ENCODE measurements at places on chromosomes 7 and 10.

- DNase-seq: no peak
Observed at GRCh38 chr7:88322151-88322550, 15.5 kb upstream of the STEAP4 start.

DNA sequence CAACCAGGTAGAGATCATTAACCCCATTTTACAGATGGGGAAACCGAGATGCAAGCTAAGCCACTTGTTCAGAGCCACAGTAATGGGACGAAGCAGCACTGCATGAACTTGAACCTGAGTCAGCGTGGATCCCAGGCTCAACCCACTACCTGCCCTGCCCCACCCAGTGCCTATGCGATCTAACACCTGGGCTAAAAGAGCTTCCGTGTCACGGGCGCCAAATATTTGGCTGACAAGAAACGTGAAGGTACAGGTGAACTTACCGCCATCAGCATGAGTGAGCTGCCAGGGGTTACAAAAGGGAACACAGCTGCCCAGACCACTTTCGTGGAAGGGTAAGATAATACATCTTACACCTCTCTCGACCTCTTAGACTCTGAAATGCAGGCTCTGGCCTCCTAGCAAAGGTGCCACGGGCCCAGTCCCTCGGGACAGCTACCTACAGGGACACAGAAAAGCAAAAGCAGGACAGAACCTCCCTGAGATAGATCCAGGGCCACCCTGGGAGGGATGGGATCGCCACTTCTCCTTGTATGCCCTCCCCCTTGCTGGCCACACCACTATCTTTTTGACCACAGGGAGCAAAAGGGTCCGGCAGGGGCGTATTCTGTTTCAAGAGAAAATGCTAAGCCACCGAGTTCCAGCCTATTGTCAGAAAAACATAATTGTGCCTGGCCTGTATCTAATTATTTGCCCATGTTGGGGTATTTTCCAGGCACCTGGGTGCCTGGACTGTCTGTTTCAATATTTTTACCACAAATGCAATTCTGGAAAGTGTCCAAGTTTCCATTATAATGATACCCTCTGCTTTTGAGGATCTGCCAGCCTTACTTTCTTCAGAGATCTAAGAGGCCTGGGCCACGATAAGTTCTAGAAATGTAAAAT is 6.4 kb downstream of the CHST15 start:
- DNase-seq: no peak

GRCh38 chr7:30817371-30817767 is 46.2 kb downstream of the MINDY4 start:
- DNase-seq: no peak

- DNase-seq: no peak
Observed at GRCh38 chr10:77252380-77253146, 385.0 kb downstream of the KCNMA1 start.

- no peak for DNase-seq
Observed at GRCh38 chr7:54477083-54477482, 65.1 kb upstream of the VSTM2A start.

DNA sequence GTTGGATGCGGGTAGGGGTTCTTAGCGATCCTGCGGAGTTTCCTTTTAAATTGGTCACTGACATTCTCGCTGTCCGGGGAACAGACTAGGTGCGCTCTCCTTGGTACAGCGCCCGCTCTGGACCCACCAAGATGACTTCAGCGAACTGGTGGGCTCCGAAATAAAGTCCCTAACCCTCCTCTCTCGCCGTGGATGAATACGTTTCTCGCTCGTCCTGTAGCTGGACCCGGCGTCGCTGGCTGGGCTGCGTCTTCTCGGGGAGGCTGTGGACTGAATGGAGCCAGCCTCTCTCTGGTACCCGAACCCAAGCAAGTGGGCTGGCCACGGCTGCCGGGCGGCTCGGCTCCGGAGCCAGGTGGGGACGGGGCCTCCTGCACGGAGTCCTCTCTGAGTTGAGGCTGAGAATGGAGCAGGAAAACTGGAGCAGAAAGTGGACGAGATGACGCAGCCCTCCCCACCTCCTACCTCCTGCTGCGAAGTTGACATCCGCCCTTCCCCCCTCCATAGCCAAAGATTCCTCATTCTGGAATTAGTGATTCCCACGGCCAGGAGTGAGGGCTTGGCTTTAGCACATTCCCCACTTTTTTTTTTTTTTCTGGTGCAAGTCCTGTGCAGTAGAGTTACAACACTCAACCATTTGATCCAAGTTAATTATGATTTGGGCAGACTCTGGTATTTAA is 1.5 kb downstream of the UNC5B start:
- DNase-seq: no peak

DNA sequence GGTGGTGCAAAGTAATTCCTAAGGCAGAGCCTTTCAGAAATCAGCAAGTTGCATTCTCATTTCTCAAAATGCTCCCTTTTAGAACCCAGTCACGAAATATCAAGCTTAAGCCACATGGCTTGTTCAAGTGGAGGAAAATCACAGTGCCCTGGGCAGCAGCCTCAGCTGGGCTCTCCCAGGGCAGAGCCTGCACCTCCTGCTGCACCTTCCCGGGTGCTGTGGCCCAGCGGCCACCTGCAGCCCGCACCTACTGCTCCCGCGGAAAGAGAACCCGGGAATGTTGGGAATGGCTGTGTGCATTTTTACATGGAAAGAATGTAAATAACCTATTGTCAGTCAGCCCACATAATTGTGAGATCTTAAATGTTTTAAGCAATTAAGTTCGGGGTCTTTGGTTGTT is 396.5 kb upstream of the VSTM2A start:
- DNase-seq: no peak

DNA sequence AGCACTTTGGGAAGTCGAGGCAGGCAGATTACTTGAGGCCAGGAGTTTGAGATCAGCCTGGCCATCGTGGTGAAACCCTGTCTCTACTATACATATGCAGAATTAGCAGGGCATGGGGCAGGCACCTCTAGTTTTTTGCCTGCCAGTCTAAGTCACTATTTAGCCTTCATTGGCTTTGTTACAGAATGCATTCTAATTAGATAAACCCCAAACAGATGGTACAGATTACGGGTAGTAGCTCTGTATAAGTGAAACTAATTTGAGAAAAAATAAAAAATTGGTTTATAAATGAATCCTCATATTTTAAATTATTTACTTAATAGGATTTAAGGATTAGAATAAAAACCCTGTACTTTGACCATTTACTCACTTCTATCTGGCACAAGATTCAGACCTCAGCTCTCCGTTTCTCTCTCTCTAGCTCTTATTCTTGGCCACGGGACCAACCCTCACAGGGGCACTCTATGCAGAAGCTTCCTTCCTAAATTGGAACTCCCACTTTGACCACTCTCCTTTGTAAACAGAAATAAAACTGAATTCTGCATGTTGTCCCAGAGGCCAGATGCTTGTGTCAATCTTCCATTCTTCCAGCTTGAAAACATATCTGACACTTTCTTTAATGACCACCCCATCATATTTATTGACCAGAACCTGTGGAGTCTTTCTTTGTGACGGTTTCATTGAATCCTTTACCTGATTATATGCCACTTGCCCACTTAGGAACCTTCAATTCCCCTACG is 26.8 kb downstream of the BET1 start:
- DNase-seq: no peak

DNA sequence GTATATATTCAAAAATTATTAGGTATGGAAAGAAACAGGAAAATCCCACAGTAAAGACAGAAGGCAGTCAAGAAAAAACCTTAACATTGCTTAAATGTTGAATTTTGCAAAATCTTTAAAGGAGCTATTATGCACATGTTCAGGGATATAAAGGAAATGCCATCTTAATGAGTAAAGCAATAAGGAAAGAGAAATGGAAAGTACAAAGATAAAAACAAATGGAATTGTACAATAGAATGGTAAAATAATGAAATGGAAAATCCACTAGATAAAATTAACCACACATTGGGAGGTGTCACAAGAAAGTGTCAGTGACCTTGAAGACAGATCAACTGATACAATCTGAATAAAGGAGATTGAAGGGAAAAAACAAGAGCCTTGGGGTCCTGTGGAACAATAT is 82.0 kb downstream of the KIF20B start:
- DNase-seq: no peak

- DNase-seq: no peak
Observed at GRCh38 chr10:85946713-85947326, 419.8 kb downstream of the GRID1 start.

GRCh38 chr10:114519306-114519669 is 115.0 kb upstream of the AFAP1L2 start:
- no peak for DNase-seq

GRCh38 chr7:139360210-139360947 is 685 bp downstream of the LUC7L2 start:
- peak; percentile 95 for DNase-seq

- peak; percentile 68 for DNase-seq
Observed at GRCh38 chr10:96440361-96441292, 73.1 kb downstream of the TLL2 start.

- DNase-seq: no peak
Observed at GRCh38 chr10:36730316-36730715, 395.1 kb upstream of the ANKRD30A start.

- peak; percentile 49 for DNase-seq
Observed at GRCh38 chr7:54664235-54665228, 94.5 kb downstream of the SEC61G start.

DNA sequence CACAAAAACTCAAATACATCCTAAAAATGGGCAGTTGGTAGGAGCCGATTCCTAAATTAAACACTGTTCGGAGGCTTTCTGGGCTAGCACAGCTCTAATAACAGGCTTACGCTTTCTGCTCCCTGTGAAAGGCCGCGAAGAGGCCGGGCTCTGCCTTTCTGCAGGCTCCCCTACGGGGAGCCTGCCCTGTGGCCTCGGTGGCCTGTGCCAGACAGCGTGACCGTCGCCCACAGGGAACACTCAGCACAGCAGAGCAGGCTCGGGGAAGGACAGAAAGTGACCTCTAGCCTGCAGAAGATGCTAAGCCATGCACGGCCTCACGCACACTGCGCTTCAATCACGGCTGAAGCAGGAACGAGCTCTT is 64.2 kb downstream of the DIP2C start:
- DNase-seq: no peak

GRCh38 chr7:107850216-107850615 is 40.8 kb upstream of the DLD start:
- no peak for DNase-seq

- DNase-seq: no peak
Observed at GRCh38 chr10:124344931-124345330, 73.8 kb downstream of the OAT start.

GRCh38 chr7:153443032-153443701 is 609.0 kb upstream of the DPP6 start:
- peak; percentile 45 for DNase-seq

GRCh38 chr10:69741671-69742355 is 59.9 kb upstream of the COL13A1 start:
- no peak for DNase-seq

DNA sequence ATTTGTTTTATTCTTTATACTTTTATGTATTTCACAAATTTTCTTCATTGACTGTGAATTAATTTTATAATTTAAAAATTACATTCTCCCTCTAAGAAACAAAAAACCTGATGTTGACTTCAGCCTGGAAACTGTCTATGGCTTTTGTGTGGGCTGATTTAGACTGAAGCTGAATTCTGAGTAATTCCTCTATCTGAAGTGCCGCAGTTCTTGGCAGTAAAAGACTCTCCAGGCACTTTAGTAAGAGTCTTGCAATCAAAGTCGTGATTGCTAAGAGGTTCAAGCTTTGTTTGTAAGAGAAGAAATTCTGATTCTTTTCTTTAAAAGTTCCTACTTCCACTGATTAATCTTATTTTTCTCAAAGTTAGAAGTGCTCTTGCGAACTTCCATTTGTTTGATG is 3.4 kb upstream of the CEP41 start:
- DNase-seq: peak; percentile 84

DNA sequence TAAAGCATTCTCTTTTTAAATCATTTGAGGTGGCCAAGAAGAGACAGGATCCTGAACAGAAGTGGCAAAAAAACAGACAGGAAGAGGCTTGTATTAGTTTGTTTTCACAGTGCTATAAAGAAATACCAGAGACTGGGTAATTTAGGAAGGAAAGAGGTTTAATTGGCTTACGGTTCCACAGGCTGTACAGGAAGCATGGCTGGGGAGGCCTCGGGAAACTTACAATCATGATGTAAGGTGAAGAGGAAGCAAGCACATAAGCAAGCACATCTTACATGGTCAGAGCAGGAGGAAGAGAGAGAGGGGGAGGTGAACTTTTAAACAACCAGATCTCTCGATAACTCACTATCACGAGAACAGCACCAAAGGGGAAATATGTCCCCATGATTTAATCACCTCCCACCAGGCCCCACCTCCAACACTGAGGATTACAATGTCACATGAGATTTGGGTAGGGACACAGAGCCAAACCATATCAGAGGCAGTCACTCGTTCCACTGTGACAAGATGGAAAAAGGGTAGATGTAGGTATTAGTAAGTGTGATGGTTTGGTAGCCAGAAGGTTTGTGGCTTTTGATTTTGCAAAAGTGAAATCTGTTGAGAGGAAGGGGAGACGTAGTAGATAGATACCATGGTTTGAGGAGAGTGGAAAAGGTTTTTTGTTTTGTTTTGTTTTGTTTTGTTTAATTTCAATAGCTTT is 5.1 kb downstream of the MSRB2 start:
- DNase-seq: no peak

DNA sequence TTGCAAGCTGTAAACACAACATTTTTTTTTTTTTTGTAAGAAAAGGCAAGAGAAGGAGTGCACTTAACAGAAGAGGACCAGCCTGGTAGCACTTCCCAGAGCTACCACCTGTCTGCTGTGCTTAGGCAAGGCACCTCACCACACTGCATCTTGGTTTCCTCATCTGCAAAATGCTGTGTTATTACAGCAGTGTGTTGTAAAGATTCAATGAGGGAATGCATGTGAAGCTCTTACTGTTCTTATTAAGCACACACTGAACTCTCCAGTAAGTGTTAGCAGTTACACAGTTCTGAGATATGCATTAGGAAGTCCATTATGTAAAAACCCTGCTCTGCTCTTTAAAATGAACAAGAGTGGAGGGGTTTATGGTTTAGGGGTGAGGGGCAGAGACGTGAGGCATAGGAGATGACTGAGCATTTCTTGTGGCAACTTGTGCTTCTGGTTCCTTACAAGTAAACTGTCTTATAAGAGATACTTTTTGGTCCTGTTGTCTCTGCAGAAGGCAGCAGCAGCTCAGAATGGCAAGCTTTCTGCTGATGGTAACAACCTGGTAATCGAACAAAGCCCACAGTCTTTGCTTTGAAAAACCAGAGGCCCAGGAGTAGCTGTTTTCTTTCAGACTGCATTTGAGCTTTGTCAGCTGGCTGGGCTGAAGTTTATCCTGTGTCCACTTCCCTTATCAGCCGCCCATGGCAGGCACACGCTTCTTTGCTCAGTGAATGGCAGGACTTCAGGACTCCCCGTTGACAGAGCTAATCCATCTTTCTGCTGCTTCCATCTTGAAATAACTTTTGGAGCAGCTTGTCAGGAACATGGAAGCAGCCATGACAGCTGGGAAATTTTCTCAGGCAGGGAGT is 98.8 kb upstream of the BMPER start:
- no peak for DNase-seq

- peak; percentile 76 for DNase-seq
Observed at GRCh38 chr10:27242951-27243551, 2.5 kb upstream of the ACBD5 start.

Data from hindlimb muscle (tissue), 1 donor.